ENCODE measurements at places on chromosomes 6 and 20.
A peak's percentile ranks its signal among the peaks of the same experiment; 100 is the strongest.

DNA sequence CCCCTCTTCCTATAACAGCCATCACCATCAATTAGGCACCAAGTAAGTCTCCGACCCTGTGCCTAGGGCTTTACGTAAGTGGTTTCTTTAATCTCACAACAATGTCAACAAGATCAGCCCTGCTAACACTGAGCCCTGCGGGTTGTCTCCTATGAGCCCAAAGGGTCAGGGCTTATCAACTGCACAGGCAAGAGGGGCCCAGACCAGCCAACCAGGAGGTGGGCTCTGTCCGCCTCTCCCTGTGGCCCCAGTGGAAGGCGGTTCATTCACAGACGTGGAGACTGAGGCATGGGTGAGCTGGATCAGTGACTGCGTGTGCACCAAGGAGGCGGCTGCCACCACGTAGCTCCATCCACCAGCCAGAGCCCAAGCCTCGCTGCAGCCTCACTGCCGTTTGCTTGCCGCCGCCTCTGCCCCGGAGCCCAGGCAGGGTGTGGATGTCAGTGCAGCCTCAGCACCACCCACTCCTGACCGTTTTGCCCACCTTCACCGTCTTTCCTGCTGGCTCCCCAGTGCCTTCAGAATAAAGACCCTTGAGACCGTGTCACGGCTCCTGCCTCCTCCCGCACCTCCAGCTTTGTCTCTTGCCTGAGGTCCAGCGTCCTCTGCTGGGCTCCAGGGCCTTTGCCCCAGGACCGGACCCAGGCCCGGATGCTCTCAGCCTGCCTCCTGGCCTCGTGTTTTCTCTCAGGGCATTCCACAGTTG is 78.7 kb downstream of the DLL1 start:
- DNase-seq = no peak

DNA sequence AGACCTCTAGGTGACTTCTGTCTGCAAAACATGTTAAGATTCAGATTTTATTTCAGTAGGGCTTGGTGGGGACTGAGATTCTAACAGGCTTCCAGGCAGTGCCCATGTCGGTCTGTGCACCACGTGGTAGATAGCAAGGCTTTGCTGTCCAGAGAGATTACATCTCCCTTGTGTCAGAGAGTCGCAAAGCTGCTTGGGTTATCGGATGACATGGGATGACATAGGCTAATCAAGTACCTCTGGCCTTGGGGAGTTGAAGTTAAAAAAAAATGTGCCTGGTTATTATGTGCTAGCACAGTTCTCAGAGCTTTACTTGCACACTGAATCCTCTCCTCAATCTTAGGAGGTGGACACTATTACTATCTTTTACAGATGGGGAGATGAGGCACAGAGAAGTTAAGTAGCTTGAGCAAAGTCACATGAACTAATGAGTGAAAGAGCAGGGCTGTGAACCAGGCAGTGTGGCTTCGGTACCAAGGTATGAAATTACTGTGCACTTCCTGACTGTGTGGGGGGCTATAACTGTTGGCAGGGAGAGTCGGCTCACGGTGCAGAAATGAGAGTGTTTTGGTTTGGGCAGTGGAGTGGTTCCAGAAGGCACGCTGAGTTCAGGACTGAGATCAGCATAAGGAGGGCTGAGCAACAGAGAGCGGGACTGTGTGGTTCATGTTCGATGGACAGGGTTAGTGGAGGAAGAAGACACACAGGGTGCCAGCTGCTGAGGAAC is 41.1 kb downstream of the FARS2 start:
- peak; percentile 76 for DNase-seq

DNA sequence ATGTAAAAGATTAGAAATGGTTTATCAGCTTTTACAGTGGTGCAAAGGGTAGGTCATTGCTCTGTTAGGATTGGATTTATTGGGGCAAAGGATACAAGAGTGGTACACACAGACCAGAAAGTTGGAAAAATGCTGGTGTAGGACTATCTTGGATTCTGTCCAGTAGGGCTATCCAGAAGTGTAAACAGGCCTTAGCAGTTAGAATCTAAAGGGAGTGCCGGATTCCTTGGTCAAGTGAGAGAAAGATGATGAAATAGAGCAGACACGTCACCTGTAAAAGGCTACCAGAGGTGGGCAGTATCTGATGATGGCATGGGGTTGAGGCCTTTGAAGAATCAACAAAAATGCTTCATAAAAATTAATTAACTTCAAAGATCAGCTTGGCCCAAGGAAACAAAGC is 975.9 kb downstream of the KIF16B start:
- DNase-seq = no peak

GRCh38 chr20:39518654-39519053 is 556.5 kb downstream of the DHX35 start:
- no peak for DNase-seq

DNA sequence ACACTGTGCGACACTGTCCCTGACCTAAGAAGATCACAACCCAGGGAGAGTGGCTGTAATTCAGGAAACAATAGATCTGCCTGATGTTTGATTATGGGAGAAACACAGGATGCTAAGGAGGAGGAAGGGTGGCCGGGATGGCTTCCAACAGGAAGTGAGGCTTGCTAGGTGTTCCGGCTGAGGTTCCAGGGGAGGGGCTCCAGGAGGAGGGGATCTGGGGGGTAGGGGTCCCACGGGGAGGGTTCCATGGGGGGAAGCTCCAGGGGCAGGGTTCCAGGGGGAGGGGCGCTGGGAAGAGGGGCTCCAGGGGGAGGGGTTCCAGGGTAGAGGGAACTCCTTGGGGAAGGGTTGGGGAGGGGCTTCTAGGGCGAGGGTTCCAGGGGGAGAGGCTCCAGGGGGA is 48.6 kb downstream of the DAAM2 start:
- no peak for DNase-seq

GRCh38 chr20:38303908-38304379 is at the start of gene BPI:
BPI (plus strand) TSS chr20:38304156; CDS start chr20:38304224, 68 bp downstream.
- DNase-seq = no peak

GRCh38 chr20:23966927-23967615 is 21.5 kb downstream of the GGTLC1 start:
- DNase-seq = no peak

GRCh38 chr6:101088594-101088993 is 207.5 kb upstream of the ASCC3 start:
- no peak for DNase-seq

DNA sequence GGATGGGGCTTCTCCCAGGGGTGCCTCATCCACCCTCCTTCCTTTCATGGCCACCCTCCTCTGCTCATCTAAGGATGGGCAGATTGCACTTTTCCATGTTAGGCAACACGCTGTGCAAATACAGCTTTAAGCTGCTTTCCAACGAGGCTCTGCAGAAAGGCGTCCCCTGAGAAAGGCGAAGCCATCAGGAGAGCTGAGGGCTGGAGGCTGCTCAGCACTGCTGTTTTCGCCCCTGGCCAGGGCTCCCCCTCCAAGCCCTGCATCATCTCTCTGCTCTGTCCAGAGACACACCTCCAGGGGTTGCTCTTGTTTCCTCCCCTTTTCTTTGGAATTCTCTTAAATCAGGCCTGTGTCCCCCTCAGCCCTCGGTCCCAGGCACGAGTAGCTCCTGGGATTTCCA is 526.1 kb downstream of the CDH26 start:
- DNase-seq = no peak

DNA sequence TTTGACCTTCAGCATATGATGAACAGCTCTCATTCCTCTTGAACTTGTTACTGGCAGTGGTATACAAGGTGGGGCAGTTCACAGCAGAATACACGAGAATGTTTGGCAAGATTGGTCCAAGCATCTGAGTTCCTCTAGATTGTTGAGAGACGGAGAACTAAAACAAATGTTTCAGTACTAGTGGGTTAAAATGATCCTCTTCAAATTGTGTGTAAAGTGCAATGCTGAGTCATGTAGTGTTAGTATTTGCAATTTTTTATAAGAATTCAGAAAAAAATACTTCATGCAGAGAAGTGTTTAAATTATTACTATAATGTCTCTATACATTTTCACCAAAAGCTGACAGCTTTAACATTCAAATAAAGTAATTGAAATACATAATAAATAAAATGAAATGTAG is 879.8 kb downstream of the TFAP2A start:
- no peak for DNase-seq

DNA sequence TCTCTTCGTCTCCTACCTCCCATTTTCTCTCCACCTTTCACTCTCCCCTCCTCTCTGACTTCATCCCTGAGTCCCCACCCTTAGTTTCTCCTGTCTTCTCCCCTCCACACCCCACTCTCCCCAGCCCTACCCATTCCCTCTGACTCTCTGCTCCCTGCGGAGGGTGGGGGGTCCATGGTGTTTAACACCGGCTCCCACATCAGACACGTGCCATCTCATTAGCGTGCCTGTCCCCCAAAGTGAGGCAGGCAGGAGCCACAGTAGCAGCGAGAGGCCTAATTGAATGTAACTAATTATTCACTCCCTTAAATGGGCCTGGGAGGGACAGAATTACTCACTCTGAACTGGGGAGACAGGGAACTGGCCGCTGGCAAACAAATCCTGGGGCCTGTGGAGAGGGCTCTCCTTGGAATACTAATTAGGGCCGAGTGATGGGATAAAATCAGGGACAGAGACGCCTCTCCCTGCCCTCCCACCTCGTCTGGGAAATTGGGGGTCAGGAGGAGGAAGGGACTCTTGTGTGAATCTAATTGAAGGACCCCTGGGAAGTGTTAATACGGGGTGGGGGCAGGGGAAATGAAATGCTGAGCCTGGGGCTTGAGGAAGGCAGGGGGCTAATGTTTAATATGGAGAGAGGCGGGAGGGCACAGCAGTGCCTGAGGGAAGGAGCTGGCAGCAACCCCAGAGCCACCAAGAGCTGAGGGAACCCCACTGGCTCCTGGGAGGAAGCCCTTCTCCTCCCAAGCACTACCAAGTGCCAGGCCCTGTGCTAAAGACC is 17.9 kb downstream of the CD40 start:
- no peak for DNase-seq

DNA sequence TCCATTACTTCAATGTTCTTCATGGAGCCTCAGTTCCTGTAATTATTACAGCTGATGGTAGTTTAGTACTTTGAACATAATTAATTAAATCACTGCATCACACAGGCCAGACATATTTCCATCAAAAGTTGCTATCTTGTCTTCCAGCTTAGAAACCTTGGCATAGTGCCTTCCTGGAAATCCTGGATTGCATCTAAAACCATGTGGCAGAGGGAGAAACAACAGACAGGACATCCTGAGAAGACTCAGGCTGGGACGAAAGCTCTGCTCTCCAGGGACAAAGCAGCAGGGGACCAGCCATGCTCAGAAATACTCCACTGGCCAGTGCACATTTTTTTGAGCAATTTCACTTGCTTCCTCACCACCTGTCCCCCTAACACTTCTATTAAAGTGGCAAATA is 55.3 kb downstream of the TBX18 start:
- DNase-seq = no peak

DNA sequence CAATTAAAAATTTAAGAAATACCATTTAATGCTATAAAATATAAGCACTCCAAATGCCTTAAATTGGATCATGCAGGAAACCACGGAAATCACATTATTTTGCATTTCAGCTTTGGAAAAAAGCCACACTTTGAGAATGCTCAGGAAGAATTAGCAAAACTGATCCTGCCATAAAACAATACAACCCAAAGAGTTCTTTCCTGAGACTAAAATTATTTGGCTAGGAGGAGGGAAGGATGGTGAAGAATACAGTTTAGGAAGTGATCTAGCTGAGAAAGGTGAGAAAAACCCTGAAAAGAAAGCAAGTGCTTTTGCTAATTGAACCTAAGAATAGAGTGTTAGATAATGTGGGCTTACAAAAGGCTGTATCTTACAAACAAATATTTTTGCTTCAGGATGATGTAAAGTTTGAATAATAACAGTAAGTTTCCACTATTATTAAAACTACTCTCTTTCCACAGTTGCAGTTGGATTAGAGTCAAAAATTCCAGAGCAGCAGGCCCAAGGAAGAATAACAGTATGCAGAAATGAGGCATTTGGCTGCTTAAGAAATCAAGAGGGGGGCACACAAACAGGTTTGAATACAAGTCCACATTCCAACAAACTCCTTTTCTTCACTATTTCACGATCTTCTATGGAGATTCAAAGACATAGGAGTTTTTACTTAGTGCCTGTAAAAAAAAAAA is 565.4 kb downstream of the RFPL4B start:
- DNase-seq = no peak

- DNase-seq = no peak
Measured at GRCh38 chr6:20620043-20620442, 85.8 kb downstream of the CDKAL1 start.

DNA sequence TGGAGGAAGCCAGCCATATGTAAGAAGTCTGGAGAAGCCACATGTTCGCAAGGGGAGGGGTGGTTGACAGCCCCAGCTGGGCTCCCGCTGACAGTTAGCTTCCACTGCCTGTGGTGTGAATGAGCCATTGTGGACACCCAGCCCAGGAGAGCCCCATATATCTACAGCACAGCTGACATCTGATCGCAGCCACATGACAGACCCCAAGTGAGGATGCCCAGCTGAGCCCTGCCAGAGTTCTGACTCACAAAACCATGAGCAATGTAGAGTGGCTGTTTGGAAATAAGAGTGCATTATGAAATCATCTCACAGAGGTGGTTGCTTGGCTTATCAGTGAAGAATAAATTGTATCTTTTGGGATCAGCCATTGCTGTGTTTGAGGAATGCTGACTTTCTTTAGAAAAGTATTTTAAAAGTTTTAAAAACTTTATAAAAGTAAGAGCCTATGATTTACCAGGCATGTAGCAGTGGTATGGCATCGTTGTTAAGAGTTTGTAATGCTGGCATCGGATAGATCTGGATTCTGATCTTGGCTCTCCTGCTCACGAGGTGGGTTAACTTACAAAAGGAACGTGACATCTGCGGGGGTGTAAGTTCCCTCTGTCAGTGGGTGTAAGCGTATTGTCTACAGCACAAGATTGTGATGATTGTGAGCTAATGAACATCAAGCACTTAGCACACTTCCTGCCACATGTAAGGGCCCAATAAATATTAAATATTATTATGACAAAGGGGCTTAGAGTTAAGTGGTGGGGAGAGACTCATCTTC is 24.1 kb downstream of the CFAP61 start:
- DNase-seq = no peak

DNA sequence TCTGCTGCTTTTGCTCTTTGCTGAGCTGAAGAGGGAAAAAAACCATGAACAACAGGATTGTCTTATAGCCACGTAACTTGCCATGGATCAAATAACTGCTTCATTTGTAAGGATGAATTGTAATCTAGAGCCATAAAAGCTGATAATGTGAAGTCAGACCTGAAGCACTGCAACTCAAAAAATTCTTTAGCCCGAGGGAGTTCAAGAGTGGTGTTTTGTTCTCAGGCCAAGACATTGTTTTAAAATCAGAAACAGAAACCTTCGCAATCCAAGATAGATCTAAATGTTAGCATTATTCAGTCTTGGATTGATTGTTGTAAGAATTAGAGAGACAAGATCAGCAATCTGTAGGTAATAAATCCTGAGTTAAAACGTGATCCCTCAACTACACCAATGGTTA is at the start of gene TRAPPC3L:
Gene TRAPPC3L, minus strand, starts transcription at position 34 of the 400 bp plus-strand sequence. CDS start 170 bp downstream, outside the sequence.
- no peak for DNase-seq

GRCh38 chr6:1526398-1527072 is 83.2 kb upstream of the FOXC1 start:
- no peak for DNase-seq

GRCh38 chr6:168370310-168370991 is 50.9 kb upstream of the DACT2 start:
- peak; percentile 60 for DNase-seq

- no peak for DNase-seq
Measured at GRCh38 chr6:163667372-163668060, 253.0 kb downstream of the QKI start.

Data from stimulated activated CD4-positive, alpha-beta T cell treated with anti-CD3 and anti-CD28 coated beads, Interleukin-1b, Interleukin-23, amount 100 ng/mL, for 48 hours (primary cell).